GM13976 (cell line): ENCODE measurements at places on chromosomes 3 and 15.
A peak's percentile ranks its signal among the peaks of the same experiment; 100 is the strongest.

- DNase-seq, result no peak
These were observed 47.3 kb upstream of the PHLDB2 start for GRCh38 chr3:111811811-111812210.

GRCh38 chr3:143241481-143241951, 121.9 kb downstream of the CHST2 start:
- no peak for DNase-seq

- DNase-seq, result peak; percentile 47
These were observed 966 bp upstream of the PKM start for GRCh38 chr15:72231833-72232478.

DNA sequence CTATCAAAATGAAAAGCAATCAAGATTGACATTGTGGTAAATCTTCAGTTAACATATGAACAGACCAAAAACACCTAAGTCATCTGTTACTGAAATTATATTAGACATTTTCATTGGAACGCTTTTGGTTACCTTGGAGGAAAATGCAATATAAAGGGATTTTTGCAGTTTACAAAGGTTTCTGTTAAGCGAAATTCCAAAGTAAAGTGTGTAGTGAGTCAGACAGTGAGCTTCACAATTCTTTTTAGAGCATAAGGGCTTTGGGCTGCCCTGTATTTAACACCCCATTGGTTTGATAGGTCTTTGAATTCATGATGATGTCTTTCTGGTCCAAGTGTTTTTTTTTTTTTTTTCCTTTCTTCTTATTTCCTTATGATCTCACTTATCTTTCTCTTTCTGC, 462.8 kb downstream of the EDEM1 start:
- no peak for DNase-seq

DNA sequence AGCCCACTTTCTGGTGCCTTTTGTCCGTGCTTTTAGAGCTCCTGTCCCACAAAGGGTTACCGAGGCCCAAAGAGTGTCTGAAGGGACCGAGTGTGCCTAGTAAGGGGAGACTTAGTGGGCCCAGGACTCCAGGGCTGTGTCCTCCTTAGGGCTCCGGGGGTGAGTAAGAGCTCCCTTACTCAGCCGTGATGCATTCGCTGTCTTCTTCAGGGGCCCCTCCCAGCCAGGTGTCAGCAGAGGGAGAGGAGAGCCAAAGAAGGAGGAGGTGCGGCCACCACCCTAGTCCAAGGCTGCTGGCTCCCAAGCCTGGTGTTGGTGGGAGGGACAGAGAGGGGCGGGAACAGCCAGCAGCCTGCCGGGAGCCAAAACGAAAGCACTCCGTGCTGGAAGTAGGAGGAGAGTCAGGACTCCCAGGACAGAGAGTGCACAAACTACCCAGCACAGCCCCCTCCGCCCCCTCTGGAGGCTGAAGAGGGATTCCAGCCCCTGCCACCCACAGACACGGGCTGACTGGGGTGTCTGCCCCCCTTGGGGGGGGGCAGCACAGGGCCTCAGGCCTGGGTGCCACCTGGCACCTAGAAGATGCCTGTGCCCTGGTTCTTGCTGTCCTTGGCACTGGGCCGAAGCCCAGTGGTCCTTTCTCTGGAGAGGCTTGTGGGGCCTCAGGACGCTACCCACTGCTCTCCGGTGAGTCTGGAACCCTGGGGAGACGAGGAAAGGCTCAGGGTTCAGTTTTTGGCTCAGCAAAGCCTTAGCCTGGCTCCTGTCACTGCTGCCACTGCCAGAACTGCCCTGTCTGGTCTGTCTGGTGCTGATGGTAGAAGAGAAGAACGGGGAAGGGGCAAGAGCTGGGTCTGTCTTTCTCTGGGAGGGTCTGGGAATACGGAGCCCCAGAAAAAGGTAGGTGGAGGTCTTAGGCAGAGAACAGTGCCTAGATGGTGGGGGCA, at the start of gene IL17RC:
TSS of gene IL17RC (plus strand) at position 365 of the 947 bp plus-strand sequence. CDS start at position 583, 218 bp downstream.
- no peak for DNase-seq

DNA sequence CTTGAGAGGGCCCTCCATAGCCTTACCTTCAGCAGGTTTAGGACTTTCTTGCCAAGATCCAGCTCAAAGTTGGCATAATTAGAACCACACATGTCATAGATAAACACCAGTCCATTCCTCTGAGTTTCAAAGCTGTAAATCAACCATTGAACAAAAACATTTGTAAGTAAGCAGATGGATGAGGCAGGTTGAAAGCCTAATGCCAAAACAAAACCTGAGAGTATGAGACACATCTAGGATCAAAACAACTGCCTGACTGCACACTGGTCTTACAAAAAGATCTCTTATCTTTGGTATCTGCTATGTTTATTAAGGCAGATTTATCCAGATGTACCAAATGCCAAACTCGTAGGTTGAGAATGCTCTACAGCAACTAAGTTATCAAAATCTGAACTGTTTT, 61.9 kb downstream of the PTPN9 start:
- DNase-seq, result no peak

DNA sequence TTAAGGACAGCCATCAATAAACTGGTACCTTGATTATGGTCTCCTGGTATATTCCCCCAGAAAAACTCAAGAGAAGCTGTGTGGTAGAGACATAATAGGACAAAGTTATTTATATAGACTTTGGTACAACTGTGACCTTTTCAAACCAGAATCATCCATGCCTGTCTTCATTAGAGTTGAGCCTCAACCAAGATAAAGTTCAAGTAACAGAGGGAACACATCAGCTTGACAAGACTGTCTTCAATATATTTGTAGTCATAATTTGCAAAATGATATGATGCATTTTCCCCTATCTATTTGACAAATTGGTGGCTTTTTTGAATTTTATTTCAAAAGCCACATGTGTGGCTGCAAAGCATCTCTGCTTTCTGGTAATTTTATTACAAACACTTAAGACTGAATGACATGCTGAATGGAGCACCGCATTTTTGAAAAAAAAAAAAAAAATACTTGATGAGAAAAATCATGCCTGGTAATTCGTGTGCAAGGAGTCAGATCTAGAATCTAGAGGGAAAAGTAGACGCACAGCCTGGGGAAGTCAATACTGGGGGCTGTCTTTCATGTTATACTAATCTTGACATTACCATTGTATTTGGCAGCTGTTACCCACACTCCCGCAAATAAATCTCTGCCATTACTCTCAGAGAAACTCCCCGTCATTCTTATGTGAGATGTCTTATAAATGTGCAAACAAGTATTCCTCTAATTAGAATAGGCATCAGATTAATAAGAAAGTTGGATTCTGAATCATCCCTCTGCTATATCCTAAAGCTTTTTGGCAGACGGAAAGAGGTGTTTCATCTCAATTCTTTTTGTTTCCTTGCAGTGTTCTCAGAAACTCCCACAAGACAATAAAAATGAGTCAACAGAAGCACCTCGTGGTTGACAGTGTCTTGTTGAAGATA, 554.8 kb upstream of the CBLB start:
- no peak for DNase-seq

DNA sequence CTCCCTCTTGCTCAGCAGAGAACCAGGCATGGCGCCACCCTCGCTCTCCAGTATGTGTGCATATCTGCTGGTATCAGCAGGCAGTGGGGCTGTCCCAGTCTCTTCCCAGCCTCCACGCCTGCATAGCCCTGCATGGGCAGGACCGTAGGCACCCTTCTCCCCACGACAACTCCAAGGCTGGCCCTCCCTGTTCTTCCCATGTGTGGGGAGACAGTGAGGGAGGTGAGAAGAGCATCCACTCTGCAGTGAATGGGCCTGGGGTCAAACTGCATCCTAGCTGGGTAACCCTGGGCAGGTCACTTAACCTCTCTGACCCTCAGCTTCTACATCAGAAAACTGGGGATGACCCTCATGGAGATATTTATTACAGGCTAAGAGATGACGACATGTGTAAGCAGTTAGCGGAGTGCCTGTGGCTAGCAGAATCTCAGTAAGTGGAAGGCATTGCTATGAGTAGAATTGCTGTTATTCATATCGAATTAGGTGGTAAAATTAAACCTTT, 13.3 kb upstream of the SSUH2 start:
- peak; percentile 42 for DNase-seq

DNA sequence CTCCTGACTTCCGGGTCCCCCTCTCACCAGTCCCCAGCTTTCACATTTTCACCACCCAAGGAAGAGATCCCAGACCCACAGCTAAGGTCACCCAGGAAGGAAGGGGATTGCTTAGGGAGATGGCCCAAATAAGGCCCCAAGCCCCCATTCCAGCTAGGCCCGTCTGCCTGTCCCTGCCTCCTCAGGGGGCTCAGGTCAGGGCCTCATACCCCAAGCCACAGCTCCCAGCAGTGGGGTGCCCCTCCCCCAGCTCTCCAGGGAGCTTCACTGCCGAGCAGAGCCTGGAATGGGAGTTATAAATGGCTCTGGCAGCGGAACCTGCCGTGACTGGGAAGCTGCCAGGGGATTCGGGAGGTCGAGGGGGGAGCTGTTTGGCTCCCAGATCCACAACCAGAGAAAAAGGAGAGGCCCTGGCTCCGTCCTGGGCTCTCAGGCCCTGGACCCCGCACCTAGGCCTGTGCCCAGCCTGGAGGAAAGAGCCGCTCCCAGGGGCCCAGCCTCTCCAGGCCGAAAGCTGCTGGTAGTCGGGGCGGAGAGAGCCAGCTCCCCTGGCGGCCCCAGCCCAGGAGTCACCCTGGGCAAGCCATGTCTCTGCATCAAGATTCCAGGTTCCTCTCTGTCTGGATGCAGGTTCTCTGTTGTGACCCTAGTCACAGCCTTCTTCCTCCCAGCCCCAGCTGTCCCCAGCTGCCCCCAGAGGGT, 550 bp downstream of the CCDC9B start:
- no peak for DNase-seq

DNA sequence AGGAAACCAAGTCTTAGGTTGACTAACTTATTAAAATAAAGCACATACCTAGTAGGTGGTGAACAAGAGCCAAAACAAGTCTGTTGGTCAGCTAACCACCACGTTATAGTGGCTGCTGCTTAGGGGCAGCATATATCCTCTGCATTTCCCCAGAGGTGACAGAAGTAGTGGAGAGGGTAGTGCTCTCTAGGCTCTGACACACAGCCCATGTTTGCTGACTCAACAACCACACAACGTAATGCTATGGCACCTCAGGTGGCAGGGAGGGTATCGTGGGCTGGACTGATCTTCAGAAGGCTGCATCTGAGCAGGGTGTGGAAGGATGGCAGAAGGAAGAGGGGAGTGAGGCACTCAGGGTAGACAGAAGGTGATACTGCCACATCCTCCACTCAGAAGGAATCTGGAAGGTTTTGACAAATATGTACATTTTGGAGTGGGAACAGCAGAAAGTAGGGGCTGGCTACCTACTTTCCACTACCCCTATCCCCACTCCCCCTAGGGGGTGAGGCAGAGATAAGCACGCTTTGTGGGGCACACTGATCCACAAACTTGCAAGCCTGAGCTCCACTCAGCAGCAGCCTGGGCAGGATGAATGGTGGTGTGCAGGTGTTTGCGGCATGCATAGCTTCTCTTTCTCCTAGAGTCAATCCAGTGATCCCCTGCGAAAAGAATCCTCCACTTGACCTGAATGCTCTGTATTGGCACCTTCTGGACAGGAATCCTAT, 178.1 kb downstream of the RORA start:
- DNase-seq, result no peak

GRCh38 chr3:120300971-120301370, 15.9 kb upstream of the GPR156 start:
- no peak for DNase-seq

- DNase-seq, result peak; percentile 56
These were observed at the start of gene RHCG for GRCh38 chr15:89496155-89497098. Gene RHCG (minus strand): TSS chr15:89496583. CDS start chr15:89496544, 39 bp downstream.

DNA sequence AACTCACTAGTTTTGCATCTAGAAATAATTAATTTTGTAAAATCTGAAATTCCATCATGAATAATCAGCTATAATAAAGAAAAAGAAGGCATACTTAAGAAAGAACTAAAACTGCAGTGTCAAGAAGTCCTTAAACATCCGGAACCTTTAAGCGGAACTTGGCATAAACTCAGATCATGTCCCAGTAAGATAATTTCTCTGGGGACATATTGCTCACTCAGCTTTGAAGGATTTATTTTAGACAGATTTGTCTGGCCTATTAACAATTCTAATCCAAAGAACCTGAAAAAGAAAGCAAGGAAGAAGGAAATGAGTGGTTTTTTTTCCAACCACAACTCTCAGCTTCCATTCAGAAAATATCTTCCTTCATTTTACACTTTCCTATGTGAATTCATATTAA, 850.3 kb downstream of the ROBO1 start:
- no peak for DNase-seq

DNA sequence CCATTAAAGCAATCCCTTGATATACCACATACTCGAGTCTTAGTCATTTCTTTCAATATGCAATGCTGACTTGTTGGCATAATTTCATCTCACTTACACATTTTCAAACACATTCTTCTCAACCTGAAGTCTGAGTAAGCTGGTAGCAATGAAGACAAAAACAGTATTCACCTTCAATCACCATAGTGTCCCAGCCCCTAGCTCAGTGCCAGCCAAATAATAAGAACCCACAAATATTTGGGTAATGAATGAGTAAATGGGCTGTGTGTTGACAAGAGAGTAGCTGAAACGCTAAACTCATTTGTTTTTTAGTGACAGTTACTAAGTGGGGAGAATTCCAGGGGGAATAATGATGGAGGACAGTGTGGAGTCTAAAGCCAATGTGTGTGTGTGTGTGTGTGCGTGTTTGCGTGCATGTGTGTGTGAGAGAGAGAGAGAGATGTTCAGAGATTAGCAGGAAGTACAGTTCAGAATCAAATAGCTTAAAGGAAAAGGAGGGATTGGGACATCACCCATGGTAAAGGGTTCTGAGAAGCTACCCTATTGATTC, 165.7 kb downstream of the GAP43 start:
- no peak for DNase-seq

- no peak for DNase-seq
These were observed 1.8 kb upstream of the SKOR1 start for GRCh38 chr15:67823314-67824196.

DNA sequence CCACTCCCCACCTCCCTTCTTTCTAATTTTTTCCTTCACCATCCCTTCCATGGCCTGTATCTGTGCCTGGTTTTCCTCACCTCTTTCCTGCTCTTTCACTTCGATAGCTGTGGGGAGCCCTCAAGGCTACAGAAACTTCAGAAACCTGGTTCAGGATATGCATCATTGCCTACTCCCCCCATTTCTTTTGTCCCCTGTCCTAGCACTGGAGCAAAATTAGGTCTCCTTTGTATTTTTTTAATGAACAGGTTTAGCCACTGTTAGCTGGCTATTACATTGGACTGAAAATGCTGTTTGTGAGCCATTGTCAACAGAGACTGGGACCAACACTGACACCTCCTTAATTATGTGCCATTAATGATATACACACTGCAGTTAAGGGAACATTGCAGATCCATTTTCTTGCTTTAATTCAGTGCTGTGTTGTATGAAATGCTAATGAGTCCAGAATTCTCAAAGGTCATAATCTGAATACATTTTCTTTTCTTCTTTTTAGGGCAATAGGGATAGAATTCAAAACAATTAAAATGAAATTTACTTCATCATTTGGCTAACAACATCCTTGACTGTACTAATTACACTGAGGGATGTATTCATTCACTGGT, 138.6 kb downstream of the PDCD6IP start:
- DNase-seq, result no peak

DNA sequence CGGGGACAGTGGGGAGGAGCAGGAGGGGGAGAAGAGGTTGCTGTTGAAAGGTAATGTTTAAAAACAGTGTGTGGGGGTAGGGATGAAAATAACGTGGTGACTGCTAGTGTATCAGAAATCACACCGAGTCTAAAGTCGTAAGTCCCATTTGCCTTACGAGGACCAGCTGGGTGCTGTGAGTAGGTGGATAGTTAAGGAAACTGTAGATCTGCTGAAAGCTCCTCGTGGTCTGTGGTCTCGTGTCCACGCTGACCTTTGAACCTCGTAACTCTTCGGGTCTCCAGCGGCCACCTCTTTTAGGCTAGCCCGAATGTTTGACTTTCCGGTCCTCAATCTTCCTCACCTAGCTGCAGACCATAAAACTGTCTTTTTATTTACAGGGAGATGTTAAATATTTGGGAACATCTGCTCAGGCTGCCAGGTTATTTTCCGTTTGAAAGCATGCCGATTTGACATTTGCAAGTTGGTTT, 29.3 kb upstream of the ST3GAL6 start:
- peak; percentile 66 for DNase-seq
